ENCODE measurements at places on chromosomes 1 and 21.

- DNase-seq, result no peak
Measured at GRCh38 chr1:88982055-88982454, 10.4 kb downstream of the KYAT3 start.

DNA sequence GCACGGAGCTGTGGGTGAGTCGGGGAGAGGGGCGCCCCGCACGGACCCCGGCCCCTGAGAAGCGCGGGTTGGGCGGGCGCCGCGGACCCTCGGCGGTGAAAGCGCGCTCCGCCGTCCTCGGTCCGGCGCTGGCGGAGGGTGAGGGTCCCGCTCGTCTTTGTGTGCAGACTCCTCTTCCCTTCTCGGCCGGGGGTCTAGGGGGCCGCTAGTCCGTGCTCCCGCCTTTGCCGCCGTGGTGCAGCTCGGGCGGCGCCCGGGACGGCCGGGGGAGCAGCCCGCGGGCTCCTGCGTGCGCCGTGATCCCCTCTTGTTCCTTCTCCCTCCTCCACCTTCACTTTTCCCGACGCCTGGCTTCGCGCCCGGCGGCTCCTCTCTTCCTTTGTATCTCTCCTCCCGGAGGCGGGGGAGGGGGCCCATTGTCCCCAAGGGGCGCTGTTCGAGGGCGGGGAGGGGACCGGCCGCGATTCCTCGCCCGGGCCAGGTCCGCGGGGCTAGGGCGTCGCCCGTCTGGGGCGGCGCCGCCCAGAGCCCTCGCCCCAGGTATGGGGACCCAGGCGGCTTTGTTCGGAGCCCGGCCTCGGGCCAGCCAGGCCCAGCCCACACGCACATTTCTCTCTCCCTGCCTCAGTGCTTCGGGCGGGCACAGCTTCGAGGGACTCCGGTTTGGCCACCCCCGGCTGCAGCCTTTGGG lies 519 bp downstream of the FNBP1L start:
- DNase-seq, result no peak

- DNase-seq, result no peak
Measured at GRCh38 chr21:43300496-43301408, 126.2 kb downstream of the SIK1 start.

DNA sequence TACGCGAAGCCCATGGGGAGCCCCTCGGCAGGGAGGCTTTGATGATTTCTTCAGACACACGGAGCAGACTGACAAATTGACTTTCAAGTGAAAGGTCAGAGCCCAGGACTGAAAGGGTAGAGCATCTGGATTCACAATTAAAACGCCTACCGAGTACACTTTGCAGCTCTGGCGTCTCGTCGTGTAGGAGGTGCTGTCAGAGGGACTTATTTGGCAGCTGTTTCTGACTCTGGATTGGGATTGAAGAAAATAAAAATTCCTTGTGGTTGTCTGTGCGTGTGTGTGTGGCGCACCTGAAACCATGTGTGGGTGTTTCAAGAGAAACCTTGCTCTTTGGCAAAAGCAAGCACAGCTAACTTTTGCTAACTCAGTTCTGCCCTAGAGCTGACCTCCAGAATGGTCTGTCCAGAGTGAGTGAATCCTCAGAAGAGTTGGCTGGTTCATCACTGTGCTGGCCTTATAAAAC lies 348.7 kb downstream of the HLX start:
- DNase-seq, result no peak

- DNase-seq, result no peak
Measured at GRCh38 chr21:32082466-32082865, 196.4 kb downstream of the MIS18A start.

GRCh38 chr1:56415258-56415657 lies 164.1 kb downstream of the PLPP3 start:
- no peak for DNase-seq

- no peak for DNase-seq
Measured at GRCh38 chr1:2115702-2116341, 65.6 kb downstream of the PRKCZ start.

DNA sequence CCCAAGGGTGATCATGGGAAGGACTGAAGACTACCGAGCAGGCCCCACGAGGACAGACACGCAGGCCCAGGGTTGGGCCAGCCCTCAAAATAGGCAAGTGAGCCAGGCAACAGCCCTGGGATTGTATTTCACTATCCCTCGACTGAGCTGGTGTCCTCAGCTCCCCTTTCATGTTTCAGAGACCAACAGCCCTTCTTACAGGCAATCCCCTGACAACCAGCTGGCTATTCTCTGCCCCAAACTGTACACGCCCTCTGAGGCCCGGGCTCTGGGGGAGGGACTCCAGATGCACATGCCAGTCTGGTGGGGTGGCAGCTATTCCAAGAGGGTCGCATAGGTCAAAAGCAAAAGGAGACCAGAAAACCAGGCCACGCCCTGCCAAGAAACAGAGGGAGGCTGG lies 243.0 kb downstream of the TOMM20 start:
- no peak for DNase-seq

GRCh38 chr1:51219022-51219421 lies 17.1 kb upstream of the RNF11 start:
- DNase-seq, result no peak

- DNase-seq, result no peak
Measured at GRCh38 chr1:161121834-161122233, 3.9 kb downstream of the NIT1 start.

- DNase-seq, result no peak
Measured at GRCh38 chr1:188706742-188707141, 1770.9 kb downstream of the BRINP3 start.

DNA sequence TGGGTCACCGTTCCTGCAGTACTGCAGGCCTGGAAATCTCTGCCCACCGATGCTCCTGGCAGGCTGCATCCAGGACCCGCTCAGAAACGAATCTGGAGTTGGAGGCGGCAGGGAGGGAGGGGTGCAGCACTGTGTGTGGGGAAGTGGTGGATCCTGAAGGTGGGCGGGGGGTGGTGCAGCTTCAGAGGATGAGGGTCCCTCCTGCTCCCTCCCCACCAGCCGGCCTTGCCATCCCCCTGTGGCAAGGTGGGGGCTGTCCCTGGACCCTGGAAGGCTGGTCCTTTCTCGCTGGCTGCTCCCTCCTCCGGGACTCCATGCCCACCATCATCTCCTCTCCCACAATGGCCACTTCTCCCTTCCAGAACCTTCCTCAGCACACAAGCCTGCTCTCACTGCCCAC lies 60.4 kb downstream of the B3GALT5 start:
- no peak for DNase-seq

DNA sequence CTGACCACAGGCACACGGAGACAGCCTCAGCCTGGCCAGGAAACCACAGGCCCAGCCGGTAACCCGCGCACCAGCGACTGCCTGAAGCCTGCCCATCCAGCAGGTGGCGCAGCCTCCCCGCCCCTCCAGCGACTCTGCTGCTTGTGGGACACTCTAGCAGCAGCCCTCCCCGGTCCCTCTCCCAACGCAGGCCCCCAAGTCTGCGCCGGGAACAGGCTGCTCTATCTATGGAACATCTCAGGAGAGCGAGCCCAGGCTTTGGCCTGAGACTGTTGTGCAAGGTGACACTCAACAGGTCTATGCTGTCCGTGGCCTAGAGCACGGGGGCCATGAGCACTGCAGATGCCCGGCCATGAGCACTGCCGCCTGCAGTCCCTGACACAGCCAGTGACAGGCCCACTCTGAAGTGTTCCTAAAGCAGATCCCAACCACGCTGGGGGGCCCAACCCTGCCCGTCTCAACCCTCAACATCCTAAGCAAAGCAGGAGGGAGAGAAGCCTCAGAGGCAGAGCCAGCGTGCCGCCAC lies 28.4 kb downstream of the WDR4 start:
- DNase-seq, result no peak

GRCh38 chr1:12296016-12296415 lies 66.2 kb downstream of the VPS13D start:
- no peak for DNase-seq

GRCh38 chr1:228872080-228872479 lies 136.8 kb downstream of the RHOU start:
- DNase-seq, result no peak

- DNase-seq, result no peak
Measured at GRCh38 chr1:69737527-69738185, 169.9 kb downstream of the LRRC7 start.

DNA sequence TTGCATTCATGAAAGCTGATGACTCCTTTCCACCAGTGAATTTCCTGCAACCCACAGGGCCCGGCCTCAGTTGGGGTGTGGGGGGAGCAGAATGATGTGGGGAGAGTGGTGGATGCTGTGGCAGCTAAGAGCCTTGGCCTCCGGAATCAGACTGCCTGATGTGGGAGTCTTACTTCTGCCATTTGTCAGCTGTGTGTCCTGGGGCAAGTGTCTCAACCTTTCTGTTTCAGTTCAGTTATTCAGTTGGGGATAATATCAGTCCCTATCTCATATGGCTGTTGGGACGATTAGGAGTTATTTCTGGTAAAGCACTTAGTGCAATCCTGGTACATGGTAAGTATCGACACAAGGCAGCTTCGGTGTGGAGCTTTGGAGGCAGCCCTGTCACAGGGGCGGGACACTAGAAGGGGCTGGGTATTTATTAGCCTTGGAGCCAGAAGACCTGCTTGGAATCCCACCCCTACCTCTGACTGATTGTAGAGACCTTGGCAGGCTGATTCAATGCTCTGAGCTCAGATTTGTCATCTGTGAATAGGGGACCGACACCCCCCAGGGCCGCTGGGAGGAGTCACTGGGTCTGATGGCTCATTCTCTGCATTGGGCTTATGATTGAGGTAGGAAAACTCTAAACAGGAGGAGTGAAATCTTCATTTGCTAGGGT lies 19.6 kb downstream of the ARHGEF10L start:
- DNase-seq, result no peak

DNA sequence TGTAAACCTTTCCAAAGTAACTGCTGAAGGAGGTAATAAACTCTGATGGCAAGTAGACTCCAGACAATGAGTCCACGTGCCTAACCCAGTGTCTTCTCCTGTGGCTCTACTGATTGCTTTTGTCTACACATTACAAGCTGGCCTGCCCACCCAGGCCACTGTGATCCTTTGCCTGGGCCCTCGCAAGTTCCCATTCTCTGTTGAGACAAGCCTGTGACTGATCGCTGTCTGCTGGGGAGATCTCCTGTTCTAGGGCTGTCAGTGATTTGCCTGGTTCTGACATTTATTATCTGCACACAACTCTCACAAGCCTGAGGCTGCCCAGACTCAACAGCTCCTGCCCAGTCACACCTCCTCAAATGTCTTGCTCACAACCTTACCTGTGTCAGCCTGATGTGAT lies 81.4 kb downstream of the CYYR1 start:
- DNase-seq, result no peak

DNA sequence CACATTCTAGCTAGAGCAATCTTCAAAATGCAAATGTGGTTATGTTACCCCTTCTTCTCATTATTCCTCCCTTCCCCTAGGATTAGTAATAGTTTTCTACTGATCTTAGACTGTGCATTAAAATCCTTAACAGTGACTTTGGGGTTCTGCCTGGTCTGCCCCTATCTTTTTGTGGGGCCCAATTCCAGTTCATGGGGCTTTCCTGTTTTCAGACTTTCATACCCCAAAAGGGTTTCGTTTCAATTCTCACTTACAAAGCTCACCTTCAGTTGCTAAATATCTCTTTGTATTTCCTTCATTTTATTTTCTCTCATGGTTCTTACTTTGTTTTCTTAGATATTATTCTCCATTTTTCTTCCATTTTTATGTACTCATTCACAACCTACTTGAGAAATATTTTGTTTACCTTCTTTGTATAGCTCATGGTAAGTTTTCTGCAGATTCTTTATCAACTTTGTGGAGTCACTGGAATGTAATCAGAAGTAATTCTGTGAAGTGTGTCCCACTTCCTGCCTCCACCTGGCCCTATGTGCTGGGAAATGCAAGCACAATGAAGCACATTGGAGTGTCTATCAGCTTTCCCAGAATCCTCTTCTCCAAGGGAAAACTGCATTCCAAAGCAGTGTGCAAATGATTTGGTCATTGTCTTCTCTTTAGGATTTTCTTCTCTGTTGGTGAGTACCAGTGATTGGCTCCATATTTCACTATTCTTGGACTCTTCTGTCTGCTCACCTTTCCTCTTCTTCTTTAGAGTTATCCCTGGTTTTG lies 350.2 kb downstream of the ZNF326 start:
- DNase-seq, result no peak

DNA sequence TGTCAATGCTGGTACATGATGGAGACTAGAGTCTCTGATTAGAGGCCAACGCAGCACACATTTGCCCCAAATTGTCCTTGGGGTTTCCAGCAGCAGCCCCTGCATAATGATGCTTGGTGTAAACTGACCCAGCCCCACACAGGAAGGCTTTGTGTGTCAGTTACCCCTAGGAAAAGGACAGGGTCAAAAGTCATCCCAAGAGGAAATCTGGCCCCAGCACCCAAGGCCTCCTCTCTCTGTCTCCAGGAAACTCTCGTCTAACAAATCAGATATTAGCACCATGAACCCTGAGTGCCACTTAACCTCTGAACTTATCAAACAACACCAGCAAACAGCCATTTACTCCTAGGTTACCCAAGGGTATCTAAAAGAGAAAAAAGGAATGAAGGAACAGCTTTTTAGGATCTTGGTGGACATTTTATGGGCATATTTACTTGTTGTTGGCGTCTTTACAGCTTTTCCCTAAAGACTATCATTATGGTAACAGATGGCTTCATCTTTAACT lies 84.5 kb downstream of the PSMG1 start:
- no peak for DNase-seq

GRCh38 chr1:41363591-41364320 lies 2.5 kb downstream of the FOXO6 start:
- DNase-seq, result no peak

- DNase-seq, result no peak
Measured at GRCh38 chr1:19793360-19794046, 6.2 kb downstream of the TMCO4 start.

- no peak for DNase-seq
Measured at GRCh38 chr1:7383671-7384520, 387.2 kb upstream of the VAMP3 start.

DNA sequence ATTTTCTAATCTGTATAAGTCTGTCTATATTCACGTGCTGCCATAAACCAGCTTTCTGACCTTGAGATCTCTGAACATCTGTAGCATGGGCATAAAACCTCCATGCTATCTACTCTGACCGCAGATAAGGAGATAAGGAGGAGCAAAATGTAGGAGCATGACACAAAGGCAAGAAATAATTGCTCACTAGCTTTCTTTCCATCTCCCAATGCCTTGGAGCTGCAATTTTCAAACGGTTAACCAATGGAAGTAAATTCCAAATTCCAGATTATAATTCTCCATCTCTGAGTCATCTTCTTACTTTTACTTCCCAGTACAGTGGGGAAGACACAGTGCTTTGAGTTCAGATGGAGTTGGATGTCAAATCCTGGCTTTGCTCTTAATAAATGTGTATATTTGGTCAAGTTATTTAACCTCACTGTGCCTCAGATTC lies 41.6 kb downstream of the CD58 start:
- no peak for DNase-seq

DNA sequence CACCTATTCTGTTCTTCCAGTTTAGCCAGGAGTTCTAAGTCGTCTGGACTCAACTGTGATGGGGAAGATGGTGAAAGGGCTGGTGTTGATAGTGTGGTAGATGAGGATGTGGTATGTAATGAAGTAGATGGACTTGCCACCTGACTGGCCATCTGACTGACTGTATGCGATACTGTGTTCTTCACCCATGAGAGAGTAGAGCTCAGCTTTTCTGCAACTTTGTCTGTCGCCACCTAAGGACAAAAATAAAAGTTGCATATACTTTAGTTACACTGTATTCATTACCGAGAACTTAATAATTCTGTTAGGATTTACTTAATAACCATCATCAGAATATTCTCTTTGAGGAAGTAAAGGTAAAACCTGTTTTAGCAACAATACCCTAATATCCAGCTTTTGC lies 48.5 kb downstream of the EVI5 start:
- DNase-seq, result no peak

Data from stimulated activated CD8-positive, alpha-beta memory T cell treated with anti-CD3 and anti-CD28 coated beads, Interleukin-7, amount 100 ng/mL, for 24 hours (primary cell).